Right cardiac atrium (tissue), 5 donors: ENCODE measurements at places on chromosomes 12 and 14. TPM values are rescaled to one million over a fixed set of nuclear protein-coding genes. Genes with fewer than 3 reads are reported as not detected.

CDC42BPB gene
- 82.5 TPM for total RNA-seq

SOAT2 gene
- total RNA-seq = not detected

C12orf43 gene
- 11.0 TPM for total RNA-seq

PTGER2 gene
- 1.6 TPM for total RNA-seq

DNA sequence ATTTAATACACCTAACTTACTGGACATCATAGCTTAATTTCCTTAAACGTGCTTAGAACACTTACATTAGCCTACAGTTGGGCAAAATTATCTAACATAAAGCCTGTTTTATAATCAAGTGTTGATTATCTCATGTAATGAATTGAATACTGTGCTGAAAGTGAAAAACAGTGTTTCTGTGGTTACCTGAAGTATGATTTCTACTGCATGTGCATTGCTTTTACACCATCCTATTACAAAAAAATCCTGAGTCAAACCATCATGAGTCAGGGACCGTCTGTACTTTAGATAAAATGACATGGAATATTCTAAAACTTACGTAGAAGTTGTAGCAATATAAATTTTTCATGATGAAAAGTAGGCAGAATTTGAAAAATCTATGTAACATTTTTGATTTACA lies 32.8 kb downstream of the TBC1D15 start:
- DNase-seq = no peak

DNA sequence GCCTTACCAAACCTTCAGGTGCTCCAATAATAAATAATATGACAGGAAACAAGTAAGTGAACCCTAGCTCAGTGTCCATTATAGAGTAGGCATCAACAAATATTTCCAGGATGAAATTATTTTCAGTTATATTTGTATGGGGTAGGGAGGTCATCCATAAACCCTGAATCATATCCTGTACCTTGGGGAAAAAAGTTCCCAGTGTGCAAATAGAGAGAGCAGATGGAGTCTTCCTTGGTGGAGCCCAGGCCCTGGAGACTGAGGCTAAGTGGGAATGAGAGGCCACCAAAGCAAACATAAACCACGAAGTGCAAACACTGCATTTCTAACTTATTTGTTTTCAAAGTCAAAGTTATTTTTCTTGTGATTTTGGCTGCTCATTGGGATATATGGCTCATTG lies 8.5 kb upstream of the ERP27 start:
- DNase-seq = no peak

- no peak for DNase-seq
Observed at GRCh38 chr12:79296133-79296532, 394.6 kb downstream of the PAWR start.

DNA sequence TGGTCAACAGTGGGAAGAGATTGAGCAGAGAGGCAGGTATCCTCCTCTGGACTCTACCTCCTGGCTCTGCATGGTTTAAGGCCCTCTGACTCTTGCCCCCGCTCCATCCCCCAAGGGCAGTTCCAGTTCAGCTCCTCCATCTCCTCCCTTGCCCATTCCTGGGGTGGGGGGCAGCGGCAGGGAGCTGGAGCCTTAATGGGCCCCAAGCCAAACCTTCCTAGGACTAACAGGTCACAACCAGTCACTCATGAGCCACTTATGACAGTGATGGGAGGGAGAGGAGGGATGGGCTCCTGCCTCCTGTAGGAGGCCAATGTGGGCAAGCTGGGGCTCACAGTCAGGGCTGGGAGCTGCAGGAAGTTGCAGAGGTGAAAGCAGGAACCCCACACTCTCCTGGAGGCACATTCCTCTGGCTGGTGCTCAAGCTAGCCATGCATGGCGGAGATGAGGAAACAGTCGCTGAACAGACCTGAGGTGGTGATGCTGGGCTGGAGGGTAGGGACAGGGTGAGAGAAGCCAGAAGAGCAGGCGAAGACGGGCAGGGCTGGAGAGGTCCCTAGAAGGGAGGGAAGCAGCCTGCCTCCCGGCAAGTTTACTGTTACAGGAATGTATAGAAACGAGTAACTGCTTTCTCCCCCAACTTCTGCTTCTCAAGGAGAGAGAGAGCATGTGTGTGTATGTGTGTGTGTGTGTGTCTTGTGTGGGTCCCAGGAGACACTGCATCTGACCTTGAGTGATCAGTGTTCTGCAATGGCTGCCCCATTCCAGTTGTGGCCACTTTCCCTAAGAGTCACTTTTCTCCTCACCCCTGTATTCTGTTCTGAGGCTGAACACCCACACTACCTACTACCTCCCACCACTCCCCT lies 5.0 kb upstream of the RAPGEF3 start:
- peak; percentile 13 for DNase-seq

DNA sequence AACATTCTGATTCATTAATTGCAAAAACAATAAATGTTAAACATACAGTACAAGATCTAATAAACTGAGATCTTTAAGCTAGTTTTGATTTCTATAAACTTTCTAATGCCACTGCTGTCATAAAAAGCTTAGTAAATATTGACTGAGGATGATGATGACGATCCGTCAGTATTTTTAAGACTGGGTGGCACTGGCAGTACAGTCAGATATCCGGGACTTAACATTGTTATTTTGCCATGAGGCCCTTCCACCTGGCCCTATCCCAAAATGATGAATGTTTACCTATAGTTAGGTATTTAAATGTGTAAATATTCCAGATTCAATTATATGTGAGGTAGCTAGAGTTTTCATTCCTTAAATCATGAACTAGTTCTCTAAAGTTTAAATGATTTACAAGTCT lies 158.5 kb downstream of the FOXA1 start:
- no peak for DNase-seq

- no peak for DNase-seq
Observed at GRCh38 chr12:106211973-106212372, 35.8 kb downstream of the CKAP4 start.

GRCh38 chr12:66503746-66504145 lies 175.1 kb downstream of the GRIP1 start:
- DNase-seq = no peak

DNA sequence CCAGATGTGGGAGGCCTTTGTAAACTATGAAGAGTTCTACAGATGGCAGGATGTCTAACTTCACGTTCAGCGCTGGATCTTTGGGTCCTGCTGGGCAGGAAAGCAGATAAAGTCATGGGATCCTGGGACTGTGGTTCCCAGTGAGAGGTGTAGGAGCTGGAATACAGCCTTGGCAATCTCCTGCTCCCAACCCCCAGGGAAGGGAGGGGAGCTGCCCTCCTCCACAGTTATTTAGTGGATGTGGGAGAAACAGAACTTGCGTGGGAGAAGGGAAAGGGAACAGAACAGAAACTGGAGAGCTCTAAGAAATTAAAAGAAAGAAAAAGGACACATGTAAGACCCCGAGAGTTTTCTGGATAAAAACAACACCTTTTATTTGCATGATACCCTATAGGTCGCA lies 37.0 kb downstream of the NUAK1 start:
- DNase-seq = no peak

DNA sequence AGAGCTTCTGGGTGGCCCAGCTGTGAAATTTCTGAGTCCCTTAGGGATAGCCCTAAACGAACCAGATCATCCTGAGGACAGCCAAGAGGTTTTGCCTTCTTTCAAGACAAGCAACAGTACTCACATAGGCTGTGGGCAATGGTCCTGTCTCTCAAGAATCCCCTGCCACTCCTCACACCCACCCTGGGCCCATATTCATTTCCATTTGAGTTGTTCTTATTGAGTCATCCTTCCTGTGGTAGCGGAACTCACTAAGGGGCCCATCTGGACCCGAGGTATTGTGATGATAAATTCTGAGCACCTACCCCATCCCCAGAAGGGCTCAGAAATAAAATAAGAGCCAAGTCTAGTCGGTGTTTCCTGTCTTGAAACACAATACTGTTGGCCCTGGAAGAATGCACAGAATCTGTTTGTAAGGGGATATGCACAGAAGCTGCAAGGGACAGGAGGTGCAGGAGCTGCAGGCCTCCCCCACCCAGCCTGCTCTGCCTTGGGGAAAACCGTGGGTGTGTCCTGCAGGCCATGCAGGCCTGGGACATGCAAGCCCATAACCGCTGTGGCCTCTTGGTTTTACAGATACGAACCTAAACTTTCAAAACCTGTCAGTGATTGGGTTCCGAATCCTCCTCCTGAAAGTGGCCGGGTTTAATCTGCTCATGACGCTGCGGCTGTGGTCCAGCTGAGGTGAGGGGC lies 38.9 kb downstream of the DAD1 start:
- no peak for DNase-seq

DNA sequence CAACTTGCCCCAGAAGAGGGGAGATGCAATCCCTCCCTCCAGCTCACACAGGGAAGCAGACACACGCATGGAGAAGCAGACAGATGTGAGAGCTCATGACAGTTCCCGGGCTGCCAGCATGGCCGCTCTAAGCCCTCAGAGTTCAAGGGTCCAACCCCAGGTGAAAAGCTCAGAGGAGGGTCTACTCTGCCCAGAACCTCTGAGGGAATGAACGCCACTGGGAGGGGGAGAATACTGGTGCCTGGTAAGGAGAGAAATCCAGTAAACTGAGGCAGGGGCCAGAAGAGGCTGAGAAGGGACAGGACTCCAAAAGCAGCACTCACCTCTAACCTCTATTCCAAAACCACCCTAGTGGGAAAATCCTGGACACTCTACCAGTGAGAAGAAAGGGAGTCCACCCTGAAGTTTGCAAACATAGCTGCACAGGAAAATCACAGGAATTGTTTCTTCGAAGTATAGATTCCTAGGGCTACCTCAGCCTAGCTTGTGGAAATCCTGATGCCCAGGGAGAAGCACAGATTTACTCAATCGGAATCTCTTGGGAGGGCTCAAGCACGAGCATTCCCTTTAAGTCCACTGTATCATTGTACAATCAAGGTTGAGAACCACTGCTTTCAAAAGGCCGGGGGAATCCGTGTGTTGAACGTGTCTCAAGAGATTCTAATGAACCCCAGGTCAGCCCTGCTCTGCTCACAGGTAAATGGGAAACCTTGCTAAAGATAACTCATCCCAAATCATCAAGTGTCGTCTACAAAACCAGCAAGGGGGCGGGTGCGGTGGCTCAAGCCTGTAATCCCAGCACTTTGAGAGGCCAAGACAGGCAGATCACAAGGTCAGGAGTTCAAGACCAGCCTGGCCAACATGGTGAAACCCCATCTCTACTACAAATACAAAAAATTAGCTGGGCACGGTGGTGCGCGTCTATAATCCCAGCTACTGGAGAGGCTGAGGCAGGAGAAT lies 34.3 kb upstream of the PLEKHG6 start:
- no peak for DNase-seq

DNA sequence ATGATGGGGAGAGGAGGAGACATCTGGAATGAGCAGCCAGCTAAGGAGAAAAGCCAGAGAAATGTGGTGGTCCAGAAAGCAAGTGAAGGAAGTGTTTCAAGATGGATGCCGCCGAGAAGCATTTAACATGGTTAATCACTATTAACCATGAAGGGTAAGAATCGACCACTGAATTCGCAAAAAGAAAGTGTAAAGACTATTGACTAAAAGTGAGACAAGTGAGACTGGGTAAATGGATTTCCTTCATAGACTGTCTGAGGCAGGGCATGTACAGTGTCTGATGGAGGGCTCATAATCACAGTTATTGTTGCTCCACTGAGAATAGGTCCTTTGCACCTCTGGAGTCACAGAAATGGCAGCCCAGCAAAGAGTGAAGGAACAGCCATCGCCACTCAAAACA lies 25.3 kb upstream of the CLMN start:
- DNase-seq = no peak

GRCh38 chr12:92064422-92064821 lies 81.2 kb downstream of the BTG1 start:
- DNase-seq = no peak

- DNase-seq = no peak
Observed at GRCh38 chr12:40238266-40238902, 13.6 kb downstream of the LRRK2 start.

DNA sequence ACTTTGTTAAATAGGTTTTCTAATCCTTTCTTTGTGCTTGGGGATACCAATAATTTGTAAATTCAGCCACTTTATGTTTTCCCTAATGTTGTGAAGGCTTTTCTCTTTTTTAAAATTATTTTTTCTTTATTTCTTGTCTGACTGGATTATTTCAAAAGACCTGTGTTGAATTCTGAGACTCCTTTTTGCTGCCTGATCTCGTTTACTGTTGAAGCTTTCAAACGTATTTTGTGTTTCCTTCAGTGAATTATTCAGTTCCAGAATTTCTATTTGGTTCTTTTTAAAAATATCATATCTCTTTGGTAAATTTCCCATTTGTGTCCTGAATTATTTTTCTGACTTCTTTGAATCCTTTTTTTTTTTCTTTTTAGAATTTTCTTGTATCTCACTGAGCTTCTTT lies 241.6 kb downstream of the LRIG3 start:
- no peak for DNase-seq

DNA sequence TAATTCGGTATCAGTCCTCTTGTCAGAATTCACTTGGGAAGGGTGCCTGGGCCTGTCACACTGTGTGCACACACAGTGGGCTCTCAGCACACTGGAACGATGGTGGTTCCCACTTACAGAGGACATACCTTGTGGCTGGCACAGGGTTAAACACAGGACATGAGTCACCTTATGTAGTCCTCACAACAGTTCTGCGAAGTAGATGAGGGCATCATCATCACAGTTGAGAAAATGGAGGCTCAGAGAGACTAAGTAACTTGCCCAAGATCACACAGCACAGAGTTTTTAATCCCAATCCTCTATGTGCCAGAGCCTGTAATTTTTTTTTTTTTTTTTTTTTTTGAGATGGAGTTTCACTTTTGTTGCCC lies 90.7 kb downstream of the NINJ2 start:
- DNase-seq = no peak

GRCh38 chr12:124297389-124297788 lies 2.5 kb downstream of the RFLNA start:
- DNase-seq = no peak

DNA sequence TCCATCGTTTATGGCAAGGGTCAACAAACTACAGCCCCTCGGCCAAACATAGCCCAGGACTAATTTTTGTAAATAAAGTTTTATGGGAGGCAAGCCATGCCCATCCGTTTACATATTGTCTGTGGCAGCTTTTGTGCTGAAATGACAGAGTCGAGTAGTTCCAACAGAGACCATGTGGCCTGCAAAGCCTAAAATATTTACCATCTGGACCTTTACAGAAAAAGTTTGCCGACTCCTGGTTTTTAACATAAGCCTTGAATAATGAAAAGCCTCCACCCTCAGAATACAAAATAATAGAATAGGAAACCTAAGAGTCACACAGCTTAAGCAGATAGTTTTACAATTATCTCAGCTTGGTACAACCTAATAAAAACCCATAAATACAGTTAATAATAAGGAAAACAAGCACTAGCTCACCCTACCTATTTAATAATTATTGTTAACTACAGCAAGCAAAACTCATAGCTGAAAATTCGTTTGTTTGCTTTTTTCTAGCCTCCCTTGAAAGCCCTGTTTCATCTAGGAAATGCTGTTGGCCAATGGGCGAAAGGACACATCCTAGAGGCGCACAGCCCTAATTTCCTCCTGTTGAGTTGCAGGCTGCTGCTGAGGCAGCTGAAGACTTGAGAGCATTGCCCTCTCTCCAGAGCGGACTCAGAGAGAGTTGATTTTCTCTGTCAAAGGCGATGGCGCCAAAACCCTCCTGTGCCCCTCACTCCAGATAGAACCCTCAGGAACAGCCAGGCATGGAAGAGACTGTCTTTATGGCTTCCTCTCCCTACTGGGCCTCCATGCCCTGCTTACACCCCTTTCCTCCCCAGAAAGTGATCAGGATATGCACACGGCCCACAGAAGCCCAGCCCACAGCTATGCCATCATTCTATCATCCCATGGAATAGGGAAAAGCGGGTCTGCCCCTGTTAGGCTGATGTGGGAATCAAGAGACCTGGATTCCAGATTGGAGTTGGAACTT lies 107.2 kb downstream of the DPF3 start:
- DNase-seq = no peak

- no peak for DNase-seq
Observed at GRCh38 chr12:131694116-131694838, 16.6 kb upstream of the SFSWAP start.

GRCh38 chr14:34632411-34632978 lies 2.5 kb upstream of the SNX6 start:
- DNase-seq = no peak
